ENCODE measurements at places on chromosomes 2 and 18.

- no peak overlapping the region for H3K27ac ChIP-seq
- no peak overlapping the region for H3K4me3 ChIP-seq
- no peak for DNase-seq
- no peaks in the 10 kb centered on the region for H3K36me3 ChIP-seq
- no peaks in the 10 kb centered on the region for H3K4me1 ChIP-seq
- peaks cover 11% of the 10 kb centered on the region for H3K27me3 ChIP-seq
Observed at GRCh38 chr2:121884078-121884477, 128.6 kb downstream of the TSN start.

DNA sequence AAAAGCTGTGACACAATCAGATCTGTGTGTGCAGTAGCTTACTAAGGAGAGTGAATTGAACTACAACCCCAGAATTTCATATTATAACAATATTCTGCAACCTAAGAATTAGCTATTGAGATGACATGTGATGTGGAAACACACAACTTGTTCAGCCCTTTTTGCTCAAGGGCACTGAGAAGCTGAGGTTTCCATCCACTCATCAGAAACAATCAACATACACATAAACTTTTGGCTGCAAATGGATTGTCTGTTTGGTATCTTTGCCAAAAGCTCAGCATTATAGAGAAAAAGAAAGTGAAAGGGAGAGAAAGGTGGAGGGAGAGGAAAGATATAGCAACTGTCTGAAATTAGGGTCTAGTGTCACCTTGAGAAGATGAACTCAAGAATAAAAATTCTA lies 117.2 kb upstream of the KLF7 start:
- H3K4me3 ChIP-seq, result peak overlapping the region; percentile 31
- H3K36me3 ChIP-seq, result no peaks in the 10 kb centered on the region
- no peak for DNase-seq
- H3K4me1 ChIP-seq, result peaks cover 65% of the 10 kb centered on the region

- H3K36me3 ChIP-seq, result no peaks in the 10 kb centered on the region
- DNase-seq, result no peak
- H3K4me1 ChIP-seq, result peaks cover 4% of the 10 kb centered on the region
- H3K27me3 ChIP-seq, result peaks cover 3% of the 10 kb centered on the region
Observed at GRCh38 chr18:68441241-68441640, 273.7 kb downstream of the TMX3 start.

DNA sequence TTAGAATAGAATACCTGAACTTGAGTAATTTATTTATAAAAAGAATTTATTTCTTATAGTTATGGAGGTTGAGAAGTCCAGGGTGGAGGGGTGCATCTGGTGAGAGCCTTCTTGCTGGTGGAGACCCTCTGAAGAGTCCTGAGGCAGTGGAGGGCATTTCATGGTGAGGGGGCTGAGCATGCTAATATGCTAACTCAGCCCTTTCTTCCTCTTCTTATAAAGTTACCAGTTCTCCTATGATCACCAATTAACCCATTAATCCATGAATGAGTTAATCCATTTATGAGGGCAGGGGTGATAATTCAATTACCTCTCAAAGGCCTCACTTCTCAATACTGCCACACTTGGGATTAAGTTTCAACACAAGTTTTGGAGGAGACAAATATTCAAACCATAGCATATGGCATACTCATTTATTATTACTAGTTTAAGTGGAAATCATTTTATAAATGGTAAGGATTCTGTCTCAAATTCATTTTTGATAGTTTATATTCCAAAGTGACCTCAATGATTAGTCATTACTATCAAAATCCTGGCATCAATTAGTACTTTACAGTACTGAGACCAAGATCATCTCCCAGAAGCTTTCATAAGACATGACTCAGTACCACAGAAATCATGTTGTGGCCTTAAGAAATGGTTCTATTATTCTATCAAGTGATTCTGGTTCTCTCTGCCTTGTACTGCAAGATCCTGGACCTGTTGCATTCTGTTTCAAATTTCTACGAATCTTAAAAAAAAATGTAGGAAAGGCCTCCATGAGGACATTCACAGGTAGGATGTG lies 5.5 kb downstream of the ZNF396 start:
- DNase-seq, result no peak
- H3K36me3 ChIP-seq, result no peaks in the 10 kb centered on the region
- H3K4me3 ChIP-seq, result no peak overlapping the region
- H3K27ac ChIP-seq, result no peak overlapping the region
- H3K4me1 ChIP-seq, result peaks cover 10% of the 10 kb centered on the region
- no peaks in the 10 kb centered on the region for H3K27me3 ChIP-seq

GRCh38 chr2:167752734-167753133 lies 494.7 kb downstream of the STK39 start:
- DNase-seq, result no peak
- no peak overlapping the region for H3K4me3 ChIP-seq
- peaks cover 10% of the 10 kb centered on the region for H3K27me3 ChIP-seq
- no peaks in the 10 kb centered on the region for H3K36me3 ChIP-seq
- H3K4me1 ChIP-seq, result no peaks in the 10 kb centered on the region

DNA sequence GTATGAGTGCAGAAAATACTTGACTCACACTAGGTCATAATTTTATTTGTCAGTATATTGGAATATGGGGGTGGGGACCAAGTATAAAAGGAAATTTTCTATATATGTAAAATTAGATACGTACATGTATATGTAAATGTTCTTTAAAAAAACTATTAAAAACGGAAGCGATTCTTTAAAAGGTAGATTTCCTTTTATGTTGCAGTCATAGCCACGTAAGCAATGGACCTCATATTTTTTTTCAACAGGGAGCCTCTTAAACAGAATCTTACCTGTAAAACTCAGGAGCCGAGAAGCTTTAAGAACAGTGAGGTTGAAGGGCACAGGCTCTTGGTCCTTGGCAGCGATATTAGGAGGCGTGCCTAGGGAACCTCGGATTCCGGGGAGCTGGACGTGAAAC lies 3.3 kb downstream of the RHBDD1 start:
- H3K27me3 ChIP-seq, result no peaks in the 10 kb centered on the region
- H3K4me3 ChIP-seq, result peak overlapping the region; percentile 68
- no peak for DNase-seq
- peak overlapping the region; percentile 99 for H3K27ac ChIP-seq
- peaks cover 64% of the 10 kb centered on the region for H3K4me1 ChIP-seq
- peaks cover 41% of the 10 kb centered on the region for H3K36me3 ChIP-seq

DNA sequence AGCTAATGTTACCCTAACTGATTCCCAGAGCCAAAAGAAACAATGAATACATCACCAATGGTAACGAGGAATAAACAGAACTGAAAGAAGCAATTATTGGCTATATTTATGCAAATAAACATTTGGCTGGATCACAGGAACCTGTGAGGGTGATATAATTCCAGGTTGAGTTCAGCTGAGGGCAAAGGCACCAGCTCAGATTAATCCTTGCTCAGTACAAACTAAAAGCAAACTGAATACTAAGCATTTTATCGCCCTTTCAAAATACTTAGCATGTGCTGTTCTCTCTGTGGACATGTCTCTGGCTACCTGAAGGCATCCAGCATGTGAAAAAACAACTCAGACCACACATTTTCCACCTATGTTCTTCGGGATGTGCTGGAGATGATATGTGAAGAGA lies 791.7 kb downstream of the METTL4 start:
- H3K27ac ChIP-seq, result no peak overlapping the region
- no peaks in the 10 kb centered on the region for H3K4me1 ChIP-seq
- no peak for DNase-seq
- H3K27me3 ChIP-seq, result no peaks in the 10 kb centered on the region

DNA sequence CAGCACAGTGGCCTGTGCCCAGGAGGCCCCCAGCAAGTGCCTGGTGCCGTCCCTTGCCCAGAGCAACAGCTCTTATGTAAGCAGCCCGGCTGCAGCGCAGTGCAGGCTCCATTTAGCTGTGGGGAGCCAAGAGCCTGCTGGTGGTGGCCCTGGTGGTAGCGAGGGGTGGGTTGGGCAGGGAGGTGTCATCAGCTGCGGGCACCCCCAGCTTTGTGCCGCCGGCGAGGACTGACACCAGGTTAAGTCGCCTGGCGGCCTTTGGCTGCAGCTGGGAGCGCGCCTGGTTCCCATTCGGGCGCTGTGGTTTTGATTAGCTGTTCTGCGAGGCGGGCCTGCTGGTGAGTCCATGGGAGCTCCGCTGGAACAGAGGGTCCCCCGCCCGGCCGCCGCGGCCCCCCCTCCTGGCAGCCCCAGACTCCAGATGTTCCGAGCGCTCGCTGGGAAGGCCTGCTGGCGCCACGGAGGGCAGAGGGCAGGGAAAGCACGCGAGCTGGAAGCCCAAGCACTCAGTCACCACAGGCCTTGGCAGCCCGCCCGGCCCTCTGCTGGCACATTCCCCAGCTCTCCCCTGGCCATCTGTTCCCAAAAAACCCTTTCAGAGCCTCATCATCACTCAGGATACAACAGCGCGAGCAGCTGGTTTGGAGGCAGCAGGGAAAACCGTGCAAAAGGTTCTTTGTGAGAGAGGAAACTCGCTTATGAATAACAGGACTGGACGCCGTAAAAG lies 18.4 kb downstream of the ATOH8 start:
- H3K27ac ChIP-seq, result no peak overlapping the region
- H3K4me1 ChIP-seq, result no peaks in the 10 kb centered on the region
- H3K27me3 ChIP-seq, result peaks cover 26% of the 10 kb centered on the region
- no peak overlapping the region for H3K4me3 ChIP-seq
- no peak for DNase-seq
- H3K36me3 ChIP-seq, result no peaks in the 10 kb centered on the region

DNA sequence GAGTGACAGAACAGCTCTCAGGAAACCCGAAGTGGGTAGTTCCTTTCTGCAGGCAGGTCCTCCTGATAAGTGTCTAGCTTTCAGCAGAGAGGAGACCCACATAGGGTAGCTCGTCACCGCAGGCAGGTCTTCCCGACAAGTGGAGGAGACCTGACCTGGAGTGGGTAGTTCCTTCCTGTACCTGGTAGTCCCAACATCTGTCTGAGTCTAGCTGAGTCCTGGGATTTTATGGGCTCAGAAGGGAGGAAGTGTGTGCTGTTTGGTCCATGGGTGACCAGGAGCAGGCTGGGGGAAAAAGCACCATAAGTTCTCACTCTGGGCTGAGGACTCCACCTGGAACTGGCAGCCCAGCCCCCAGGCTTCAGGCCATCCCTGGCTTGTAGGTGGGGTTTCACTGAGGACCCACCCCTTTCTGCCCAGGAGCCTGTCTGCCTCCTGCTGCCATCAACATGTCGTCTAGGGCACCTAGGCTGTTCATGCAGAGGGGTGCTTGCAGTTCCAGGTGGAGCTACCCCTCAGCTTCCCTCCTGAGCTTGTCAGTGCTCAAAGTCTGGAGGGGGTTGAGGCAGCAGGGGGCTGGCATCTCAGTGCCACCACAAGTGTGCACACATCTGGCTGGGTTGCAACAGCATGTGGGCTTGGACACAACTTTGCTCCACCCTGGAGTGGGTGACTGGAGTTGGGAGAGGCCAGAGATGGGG lies 9.4 kb downstream of the DYSF start:
- H3K27me3 ChIP-seq, result peaks cover 12% of the 10 kb centered on the region
- H3K27ac ChIP-seq, result no peak overlapping the region
- H3K36me3 ChIP-seq, result no peaks in the 10 kb centered on the region
- no peak overlapping the region for H3K4me3 ChIP-seq
- peaks cover 8% of the 10 kb centered on the region for H3K4me1 ChIP-seq

DNA sequence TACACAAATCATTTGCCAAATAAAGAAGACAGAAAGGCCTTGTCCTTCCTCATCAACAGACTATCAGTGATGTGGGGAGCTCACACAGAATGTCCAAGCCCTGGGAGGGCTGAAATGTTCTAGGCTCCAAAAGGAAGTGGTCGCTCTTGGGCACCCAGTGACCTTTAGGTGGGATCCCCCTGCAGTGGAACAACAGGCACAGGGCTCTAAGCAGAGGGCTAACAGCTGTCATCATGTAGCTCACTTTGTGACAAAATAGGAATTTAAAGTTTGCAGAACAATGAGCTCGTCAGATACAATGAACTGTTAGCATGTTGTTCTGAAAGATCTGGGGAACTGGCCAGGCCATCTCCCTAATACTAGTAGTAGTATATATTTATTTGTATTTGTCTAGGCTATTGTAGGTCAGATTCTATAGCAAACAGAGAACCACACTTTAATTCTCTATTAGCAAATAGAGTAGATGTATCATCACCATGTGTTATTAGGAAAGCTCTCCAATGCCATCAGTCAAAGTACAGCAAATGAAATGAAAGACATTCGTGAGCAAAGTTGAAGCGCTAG lies 151.5 kb upstream of the MAP3K20 start:
- DNase-seq, result no peak
- no peaks in the 10 kb centered on the region for H3K36me3 ChIP-seq
- no peak overlapping the region for H3K4me3 ChIP-seq
- peaks cover 5% of the 10 kb centered on the region for H3K27me3 ChIP-seq
- H3K4me1 ChIP-seq, result no peaks in the 10 kb centered on the region

- peaks cover 2% of the 10 kb centered on the region for H3K27me3 ChIP-seq
- no peak overlapping the region for H3K27ac ChIP-seq
- no peak overlapping the region for H3K4me3 ChIP-seq
- H3K4me1 ChIP-seq, result no peaks in the 10 kb centered on the region
- H3K36me3 ChIP-seq, result no peaks in the 10 kb centered on the region
Observed at GRCh38 chr2:145036421-145037011, 516.6 kb upstream of the ZEB2 start.

GRCh38 chr2:49248506-49248905 lies 94.2 kb upstream of the FSHR start:
- no peak overlapping the region for H3K27ac ChIP-seq
- H3K4me3 ChIP-seq, result no peak overlapping the region
- H3K4me1 ChIP-seq, result no peaks in the 10 kb centered on the region
- H3K27me3 ChIP-seq, result no peaks in the 10 kb centered on the region
- no peaks in the 10 kb centered on the region for H3K36me3 ChIP-seq
- DNase-seq, result no peak

DNA sequence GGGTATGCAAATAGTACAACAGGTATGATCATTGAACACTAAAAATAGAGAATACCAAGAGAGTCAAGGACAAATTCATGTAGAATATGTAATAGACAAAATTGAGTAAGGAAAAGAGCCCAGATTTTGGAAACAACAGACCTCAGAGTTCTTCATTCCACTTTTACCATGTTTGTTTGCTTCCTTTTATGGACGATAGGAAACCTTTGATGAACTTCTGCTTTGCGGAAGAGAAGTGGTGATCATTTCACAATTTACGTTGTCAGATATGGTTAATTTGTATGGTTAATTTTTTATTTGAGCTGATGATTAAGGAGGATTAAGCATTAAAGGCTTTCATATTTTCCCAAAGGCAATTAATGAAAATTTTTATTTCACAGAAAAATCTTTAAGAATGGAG lies 16.3 kb downstream of the MARCHF7 start:
- H3K27me3 ChIP-seq, result no peaks in the 10 kb centered on the region
- no peak overlapping the region for H3K27ac ChIP-seq
- peaks cover 43% of the 10 kb centered on the region for H3K4me1 ChIP-seq
- DNase-seq, result no peak

DNA sequence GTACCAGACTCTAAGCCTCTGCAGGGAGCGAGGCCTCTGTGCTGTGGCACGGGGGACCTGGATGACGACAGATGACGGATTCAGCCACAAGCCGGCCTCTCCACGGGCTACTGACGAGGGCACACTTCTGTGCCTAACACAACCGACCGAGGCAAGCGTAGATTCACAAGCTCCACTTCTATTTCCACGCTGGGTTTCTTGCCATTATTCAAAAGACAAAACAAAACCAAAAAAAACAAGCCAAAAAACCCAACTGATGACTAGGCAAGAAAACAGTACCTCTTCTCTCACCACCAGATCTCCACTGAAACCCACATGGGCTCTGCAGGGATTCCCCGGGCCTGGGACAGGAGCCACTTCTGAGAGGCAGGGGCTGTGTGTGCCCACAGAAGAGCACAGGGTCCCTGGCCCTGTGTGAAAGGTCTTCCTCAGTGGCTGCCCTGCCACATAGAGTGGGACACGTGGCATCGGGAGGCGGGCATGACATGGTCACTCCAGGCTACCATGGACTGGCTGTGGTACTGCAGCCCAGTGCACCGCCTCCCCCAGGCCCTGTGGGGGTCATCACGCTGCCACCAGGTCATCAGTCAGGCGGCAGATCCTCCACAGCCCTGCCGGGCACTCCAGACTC lies 254.7 kb downstream of the HDAC4 start:
- no peak overlapping the region for H3K4me3 ChIP-seq
- peaks cover 16% of the 10 kb centered on the region for H3K4me1 ChIP-seq
- H3K27ac ChIP-seq, result no peak overlapping the region
- no peaks in the 10 kb centered on the region for H3K27me3 ChIP-seq
- H3K36me3 ChIP-seq, result peaks cover 36% of the 10 kb centered on the region

Data from activated CD4-positive, alpha-beta memory T cell treated with anti-CD3 and anti-CD28 coated beads for 36 hours (primary cell).